ENCODE measurements at places on chromosomes 2 and 18.

- no peak for DNase-seq
These were observed 34.2 kb upstream of the DAPL1 start for GRCh38 chr2:158760887-158761286.

- DNase-seq: no peak
These were observed 89.7 kb upstream of the YWHAQ start for GRCh38 chr2:9720352-9721093.

DNA sequence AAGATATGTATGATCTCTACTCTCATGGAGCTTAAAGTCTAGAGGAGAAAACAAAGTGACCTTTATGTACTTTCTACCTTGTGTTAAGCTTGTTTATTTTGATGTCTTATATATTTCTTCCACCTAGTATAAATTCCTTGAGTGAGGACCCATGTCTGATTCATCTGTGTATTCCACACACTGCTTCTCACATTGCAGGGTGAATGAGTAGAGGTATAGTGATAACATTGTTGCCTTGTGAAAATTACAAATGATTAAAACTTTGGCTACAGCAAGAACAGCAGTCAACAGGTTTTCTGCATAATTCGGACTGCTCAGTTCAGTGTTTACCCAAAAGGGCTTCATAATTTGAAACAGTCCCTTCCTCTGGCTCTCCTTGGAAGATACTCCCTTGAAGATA lies 36.3 kb downstream of the AOX1 start:
- no peak for DNase-seq

DNA sequence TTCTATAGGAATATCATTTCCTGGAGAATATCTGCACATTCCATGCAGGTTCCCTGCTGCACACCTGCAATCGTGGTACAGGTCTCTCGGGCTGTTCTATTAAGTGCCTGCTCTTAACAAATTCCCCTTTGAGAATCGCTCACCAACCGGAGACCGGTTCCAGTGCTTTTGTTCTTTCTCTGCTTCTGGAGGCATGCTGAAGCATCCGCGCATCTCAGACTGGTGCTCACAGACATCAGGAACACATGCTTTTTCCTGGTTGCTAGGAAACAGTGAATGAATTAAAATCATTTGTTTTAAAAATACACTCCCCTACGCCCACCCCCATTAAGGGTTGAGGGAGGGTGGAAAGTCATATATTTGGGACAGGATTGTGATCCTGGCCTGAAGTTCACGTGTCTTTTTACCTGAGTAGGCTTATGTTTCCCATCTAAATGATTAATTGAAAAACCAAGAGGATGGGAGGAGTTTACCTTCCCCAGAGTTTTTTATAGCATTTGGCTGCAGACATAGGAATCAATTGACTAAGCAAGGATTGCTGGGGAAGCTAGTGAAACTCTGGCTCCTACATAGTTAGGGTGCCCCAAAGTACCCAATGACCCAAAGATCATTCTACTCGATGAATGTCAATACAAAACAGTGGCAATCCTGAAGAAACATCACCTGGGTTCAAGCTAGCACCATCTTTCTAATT lies at the start of gene C2orf80:
Gene C2orf80 (minus strand): TSS at position 221 of the 694 bp plus-strand sequence. CDS start 3,044 bp downstream, outside the sequence.
- no peak for DNase-seq

DNA sequence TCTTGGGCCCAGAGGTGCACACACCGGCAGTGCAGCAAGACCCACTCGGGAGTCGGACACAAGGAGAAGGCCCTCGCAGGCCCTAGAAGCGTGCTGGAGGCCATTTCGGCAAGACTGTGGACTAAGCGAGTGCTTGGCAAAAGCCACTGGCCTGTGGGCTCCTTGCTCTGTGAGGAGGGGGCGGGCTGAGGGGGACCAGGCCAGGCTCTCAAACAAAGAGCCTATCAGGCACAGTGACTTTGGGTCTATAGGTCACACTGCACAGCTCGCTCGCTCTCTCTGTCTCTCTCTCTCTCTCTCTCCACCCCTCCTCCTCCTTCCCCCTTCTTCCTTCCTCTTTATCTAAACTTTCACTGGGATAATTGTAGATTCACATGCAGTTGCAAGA lies 23.6 kb upstream of the ZCCHC2 start:
- DNase-seq: no peak

- no peak for DNase-seq
These were observed 1462.8 kb upstream of the LRRTM1 start for GRCh38 chr2:81767187-81767912.

DNA sequence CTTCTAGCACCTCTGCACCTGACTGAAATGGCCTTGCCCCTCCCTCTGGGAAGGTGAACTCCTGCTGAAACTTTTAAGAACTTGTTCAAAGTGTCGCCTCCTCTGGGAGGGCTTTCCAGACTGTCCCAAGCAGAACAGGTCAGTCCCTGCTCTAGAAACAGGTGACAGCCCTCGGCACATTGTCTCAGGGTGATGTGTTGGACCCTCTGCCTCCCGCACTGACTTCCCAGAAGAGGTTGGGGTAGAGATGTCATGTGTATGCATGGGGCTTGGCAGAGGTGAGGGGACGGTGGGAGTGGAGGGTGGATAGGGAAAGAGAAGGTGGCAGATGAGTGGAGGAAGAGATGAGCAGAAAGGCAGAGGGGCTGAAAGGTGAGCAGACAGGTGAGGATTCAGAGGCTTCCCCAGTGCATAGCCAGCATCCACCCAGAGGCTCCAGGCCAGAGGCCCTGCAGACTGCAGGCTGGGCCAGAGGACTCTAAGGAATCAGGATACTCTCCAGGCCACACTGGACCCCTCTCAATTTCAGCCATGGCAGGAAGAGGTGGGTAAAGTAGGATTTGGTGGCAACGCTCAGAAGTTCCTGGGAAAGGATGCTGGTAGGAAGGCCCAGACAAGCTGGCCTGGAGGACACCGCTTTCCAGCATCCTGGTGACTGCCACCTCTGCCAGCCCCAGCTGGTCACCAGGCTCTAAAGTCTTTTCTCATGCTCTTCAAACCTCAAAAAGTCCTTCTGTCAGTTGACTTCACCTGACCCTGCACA lies 24.8 kb upstream of the TNS1 start:
- DNase-seq: no peak

DNA sequence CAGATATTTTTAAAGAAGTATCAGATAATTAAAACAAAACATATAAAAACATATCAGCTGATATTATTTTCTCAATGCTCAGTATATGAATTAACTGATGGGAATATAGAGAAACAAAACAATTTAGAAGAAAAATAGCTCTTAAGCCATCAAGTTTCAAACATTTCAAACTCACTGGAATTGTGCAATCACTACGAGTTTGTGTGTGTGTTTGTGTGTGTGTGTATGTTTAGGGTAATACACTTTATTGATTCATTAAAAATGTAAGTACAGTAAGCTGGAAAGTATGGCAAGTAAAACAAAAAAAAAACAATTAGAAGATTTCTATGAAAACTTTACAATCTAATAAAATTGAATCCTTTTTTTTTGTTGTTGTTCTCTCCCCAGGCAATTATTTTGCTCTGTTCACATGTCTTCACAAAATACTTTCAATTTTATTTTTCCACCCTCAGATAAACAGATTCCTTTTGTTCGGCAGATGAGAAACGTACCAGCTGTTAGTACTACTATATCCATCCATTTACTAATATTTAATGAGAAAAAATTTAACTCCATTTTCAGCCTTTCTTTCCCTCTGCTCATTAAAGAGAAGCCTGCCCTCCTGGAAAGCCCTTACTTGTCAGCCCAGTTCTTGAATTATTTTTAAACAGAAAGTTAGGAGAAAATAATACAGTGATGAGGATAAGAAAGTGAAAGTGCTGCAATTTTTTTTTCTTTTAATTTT lies 87.6 kb downstream of the SLC8A1 start:
- peak; percentile 9 for DNase-seq

- no peak for DNase-seq
These were observed 9.5 kb downstream of the KCNK3 start for GRCh38 chr2:26702025-26702424.

GRCh38 chr18:8745355-8746014 lies 40.1 kb downstream of the MTCL1 start:
- DNase-seq: no peak

DNA sequence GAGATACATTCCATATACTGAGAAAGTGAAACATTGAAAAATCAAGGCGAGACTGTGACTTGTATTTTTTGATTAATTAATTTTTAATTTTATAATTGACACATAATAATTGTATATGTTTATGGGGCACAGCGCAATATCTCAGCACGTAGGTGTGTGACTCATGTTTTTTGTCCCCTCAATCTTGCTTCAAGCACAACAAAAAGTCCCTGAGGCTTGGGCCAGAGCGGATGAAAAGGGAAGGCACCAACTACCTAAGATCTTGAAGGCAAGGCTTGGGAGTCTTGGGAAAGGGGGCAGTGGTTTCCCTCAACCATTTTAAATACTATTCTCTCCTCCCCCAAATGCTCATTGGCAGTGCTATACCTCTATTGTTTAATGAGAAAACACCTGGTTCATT lies 9.9 kb downstream of the SGPP2 start:
- DNase-seq: no peak

DNA sequence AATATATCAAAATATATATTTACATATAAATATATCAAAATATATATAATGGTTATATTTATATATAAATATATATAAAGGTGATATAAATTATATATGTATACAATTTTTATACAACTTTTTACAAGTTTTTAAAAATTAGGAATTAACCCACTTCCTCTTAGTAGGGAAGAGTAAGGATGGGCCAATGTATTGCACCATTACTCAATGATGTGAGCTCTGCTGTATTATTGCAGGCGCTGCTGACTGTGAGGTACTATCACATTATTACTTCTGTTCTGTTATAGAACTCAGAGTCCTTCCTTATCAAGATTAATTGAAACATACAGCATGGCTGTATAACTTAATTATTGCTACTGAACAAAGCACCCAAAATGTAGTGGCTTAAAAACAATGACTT lies 46.0 kb downstream of the CCDC195 start:
- DNase-seq: no peak

DNA sequence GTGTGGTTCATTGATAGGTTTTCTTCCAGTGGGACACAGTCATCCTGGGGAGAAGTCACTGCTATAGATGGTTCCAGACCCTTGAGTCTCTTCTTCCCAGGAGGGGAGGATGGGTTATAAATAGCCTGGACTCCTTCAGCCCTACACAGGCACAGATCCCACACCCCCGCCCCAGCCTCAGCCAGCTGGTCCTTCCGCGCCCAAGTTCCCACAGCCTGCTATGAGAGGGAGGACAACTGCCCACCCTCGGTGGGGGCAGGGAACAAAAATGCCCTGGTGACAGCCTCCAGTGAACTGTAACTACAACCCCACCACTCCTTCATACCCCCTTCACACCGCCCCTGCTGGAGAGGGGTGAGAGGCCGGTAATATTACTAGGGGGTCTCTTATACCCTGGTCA lies 3.2 kb downstream of the ZBTB7C start:
- DNase-seq: no peak

DNA sequence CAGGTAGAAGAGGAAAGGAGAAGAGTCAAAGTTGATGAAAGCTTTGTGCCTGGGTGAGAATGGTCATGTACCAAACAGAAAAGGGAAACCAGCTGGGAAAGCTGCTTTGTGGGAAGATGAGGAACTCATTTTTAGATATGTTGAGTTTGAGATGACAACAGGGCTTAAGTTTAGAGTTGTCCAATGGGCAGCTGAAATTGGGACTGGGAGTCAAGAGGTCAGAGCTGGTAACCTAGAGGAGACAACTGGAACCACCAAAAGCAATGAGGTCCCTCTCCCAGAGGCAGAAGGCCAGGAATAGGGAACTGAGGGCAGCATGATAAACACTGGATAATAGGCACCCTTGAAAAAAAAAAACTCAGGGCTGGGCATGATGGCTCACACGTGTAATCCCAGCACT lies 48.8 kb downstream of the SLC4A1AP start:
- DNase-seq: no peak

- no peak for DNase-seq
These were observed 504.8 kb upstream of the LRATD1 start for GRCh38 chr2:14127765-14128164.

DNA sequence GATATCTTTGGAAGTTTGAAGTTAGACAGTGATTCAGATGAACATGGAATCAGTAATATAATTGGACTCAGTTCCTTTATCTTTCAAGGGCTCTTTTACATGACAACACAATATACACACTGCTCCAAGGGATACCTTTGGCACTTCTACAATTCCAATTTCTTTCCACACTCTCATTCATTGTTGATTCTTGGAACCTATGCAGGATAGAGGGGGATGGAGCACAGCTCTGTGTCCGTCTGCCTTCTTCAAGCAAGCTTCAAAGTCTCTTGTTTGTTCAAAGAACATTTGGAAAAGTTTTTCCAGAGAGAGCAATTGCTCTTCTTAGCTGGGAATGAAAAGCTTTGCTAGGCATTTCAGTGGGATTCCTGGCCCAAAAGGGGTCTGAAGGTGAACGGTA lies 276.2 kb upstream of the ZEB2 start:
- DNase-seq: no peak

DNA sequence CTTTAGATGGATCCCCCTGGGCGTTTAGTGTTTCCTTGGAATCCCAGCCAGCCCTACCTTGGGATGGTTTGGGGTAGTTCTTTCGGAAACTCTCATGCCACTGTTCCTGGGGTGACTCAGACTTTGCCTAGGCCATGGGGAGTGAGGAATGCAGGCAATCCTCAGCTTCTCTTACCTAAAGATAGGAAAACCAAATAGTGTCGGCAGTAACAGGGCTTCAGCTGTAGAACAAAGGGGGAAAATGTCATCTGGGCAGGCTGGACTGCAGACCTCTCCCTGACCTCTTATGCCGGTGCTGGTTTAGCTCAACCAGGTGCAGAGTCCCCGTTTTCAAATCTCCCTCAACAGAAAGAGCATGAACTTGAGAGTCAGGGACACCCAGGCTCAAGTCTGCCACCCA lies 252.1 kb downstream of the TSN start:
- DNase-seq: no peak

GRCh38 chr2:223586261-223586660 lies 15.9 kb downstream of the SCG2 start:
- DNase-seq: peak; percentile 54

- DNase-seq: no peak
These were observed 121.6 kb downstream of the MTCL1 start for GRCh38 chr18:8826971-8827370.

- no peak for DNase-seq
These were observed 92.7 kb downstream of the EIPR1 start for GRCh38 chr2:3284657-3285630.

DNA sequence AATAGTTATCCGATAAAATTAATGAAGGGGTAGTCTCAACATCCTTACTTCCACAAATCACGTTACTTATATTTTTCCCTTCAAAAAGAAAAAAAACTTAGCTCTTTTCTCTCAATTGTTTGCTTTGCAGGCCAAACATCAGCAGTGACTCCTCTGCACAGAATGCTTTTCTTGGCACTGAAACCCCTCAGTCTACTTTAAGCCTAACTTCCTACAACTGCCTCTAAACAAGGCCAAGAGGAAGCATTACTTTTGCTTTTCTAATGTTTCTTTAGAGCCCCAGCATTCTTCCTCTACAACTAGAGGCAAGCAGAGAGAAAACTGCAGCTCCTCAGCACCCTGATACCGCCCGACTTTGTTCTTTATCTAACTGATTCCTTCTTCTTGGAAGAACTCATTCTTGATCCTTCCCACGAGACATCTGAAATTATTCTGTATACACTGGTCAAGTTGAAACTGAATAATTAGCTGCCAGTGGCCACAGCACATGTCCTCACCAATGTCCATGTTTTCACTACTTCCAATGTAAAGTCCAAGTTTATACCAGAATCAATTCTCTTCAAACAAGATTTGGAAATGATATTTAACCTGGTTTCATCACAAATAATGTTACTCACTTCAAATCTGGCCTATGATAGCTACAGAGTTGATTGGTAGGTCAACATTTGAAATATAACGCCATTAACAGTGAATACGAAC lies 55.3 kb downstream of the DTNB start:
- no peak for DNase-seq

All from NCI-H1105 treated with DMSO at 0.1 percent for 48 hours (cell line).